HCT116 (cell line): ENCODE measurements at places on chromosomes 6 and 20.

DNA sequence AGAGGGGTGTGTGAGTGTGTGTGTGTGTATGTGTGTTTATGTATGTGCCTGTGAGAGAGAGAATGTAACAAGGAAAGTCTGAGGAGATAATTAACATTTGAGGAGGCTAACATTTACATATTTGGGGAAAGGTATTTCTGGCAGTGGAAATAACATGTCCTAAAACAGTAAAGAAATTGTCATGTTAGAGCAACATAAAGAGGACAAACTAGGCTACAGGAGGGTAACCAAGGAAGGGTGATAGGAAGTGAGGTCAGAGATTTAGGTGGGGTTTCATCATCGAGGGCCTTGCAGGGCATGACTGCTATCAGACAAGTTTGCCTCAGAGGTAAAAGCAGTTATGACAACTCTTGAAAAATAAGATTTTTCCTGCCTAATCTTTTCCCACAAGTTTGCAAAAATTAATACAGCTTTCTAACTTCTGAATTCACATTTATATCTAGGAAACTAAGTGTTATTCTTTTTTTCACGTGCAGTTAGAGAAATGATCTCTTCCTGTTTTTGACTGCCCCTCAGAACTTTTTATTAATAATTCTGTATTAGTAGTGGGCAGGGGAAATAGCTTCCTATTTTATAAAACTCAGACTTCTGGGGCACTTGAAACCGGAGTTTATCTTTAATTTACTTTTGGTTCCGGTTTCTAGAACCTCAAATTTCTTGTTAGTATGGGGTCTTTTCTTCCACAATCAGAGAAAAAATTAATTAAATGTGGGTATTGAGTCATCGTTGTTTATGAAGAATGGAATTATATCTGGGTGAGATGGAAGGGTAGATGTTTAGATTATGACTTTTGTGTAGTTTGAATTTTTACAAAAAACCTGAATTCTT, 30.5 kb upstream of the RHAG start:
- no peak for DNase-seq

GRCh38 chr20:21523281-21523868, 9.5 kb upstream of the NKX2-2 start:
- DNase-seq: no peak

- DNase-seq: no peak
Observed at GRCh38 chr6:51129043-51129442, 310.4 kb downstream of the TFAP2B start.

DNA sequence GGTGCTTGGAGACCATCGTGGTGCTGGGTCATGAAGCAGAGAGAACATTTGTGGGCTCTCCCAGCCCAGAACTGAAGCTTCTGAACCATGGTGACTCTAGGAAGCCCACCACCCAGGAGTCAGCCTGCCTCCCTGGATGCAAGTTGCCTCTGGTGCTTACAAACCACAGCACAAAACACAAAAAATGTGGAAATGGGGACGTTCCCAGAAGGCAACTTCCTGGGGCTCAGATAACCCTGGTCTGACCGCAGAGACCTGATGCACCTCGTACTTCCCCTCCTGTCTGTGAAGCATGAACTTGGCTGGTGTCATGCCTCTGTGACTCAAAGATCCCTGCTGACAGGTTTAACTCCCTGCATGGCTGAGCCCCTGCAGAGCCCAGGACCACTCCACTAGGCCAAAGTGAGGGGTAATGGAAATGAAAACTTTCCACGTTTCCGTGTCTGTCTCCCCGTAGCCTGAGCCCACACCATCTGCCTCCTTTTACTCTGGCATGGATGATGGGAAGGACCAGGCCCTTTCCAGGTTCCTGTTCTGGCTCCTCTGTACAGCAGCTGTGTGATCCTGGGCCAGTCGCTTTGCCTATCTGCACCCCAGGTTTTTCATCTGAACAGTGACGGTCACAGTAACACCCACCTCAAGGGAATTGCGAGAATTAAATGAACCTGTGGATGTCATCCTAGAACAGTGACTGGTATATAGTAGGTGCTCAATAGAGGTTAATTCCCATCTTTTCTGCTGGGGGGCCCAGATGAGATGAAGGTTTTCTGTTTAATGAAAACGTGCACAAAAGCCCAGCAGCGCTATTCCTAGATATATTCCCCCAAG, 57.7 kb downstream of the PPP1R16B start:
- no peak for DNase-seq

GRCh38 chr20:14860410-14860814, 523.0 kb upstream of the FLRT3 start:
- no peak for DNase-seq

DNA sequence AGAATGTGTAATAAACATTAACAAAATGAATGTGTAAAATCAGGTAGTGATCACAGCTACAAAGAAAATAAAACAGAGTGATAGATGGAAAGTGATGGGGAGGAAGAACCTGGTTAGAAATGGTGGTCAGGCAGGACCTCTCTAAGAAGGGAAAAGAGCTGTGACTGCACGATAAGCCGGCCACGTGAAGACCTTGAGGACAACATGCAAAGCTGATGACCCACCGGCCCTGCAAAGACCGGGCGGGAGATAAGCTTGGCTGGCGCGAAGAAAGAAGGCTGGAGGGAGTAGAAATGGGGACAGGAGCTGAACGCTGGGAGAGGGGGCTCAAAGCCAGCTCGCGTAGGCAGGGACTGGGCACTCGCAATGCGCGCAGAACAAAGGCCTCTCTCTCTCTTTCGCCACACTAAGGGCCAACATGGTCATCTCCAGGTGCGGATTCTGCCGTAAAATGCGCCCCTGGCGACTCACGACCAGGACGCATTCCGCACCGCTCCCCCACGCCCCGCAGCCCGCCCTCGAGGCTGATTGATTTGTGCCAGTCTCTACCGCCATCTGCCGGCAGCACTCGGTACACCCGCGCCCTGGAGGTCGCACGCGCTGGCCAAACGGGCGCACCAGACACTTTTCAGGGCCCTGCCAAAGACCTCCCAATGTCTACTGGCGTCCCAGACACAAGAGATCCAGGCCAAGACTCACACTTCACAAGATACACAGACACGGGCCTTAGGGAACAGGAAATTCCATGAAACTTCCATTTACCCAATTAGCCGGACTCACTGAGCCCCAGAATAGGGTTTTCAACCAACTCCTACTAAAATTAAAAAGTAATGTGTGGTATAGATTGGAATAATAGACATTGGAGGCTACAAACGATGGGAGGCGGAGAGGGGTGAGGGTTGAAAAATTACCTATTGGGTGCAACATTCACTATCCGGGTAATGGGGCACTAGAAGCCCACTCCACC, 9.4 kb downstream of the DEFB132 start:
- DNase-seq: peak; percentile 65

GRCh38 chr6:154363821-154364220, 7.2 kb upstream of the IPCEF1 start:
- DNase-seq: no peak

GRCh38 chr6:157865249-157865648, 42.2 kb downstream of the SNX9 start:
- DNase-seq: no peak

DNA sequence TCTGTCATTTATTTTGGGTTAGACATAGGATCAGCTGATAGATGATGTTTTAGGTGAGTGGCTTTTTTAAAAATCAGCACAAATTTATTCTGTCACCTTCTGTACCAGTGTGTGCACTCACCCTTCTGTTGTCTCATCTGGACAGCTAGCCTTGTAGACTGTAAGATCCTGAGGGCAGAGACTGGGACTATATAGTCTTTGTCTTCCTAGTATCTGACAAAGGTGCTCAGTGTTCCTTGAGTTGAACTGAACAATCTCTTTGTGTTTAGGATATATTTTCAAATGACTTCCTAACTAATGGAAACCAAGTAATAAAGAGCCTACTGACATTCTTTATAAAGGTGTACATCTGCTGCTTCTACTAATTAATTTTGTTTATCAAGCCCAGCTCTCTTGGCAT, 3.0 kb downstream of the DCBLD1 start:
- DNase-seq: no peak

- no peak for DNase-seq
Observed at GRCh38 chr6:117907601-117908245, 659 bp downstream of the SLC35F1 start.

GRCh38 chr6:137846772-137847313, 20.2 kb upstream of the TNFAIP3 start:
- DNase-seq: no peak

GRCh38 chr6:24982231-24982630, 46.5 kb upstream of the RIPOR2 start:
- no peak for DNase-seq

DNA sequence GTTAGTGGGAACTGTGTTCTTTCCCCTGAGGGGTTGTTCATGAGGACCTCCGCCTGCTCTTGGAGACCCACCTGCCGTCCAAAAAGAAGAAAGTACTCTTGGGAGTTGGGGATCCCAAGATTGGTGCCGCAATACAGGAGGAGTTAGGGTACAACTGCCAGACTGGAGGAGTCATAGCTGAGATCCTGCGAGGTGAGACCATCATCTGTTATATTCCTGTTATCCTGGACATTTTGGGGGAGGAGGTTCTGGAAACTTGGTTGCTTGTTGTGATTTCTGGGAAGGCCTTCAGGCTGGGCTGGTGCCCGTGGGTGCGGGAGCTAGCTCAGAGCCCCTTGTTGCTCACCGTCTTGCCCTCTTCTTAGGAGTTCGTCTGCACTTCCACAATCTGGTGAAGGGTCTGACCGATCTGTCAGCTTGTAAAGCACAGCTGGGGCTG, 2.0 kb downstream of the NOP56 start:
- DNase-seq: no peak

DNA sequence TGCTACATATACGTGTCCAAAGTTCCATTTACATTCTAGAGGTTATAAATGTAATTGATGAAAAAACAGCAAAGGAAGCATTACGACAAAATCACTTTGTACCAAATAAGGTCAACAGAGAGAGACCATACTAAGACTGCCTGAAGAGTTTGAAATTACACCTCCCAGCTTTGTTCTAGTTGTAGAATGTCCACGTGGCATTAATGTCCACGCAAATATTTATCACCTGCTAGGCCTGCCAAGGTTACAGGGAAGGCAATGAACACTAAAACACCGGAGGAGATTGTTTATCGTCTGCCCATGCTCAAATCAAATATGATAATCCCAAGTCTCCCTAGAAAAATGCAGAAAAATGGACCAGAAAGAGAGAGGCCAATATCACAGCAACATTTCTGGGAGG, 6.2 kb downstream of the RALGAPA2 start:
- no peak for DNase-seq

- DNase-seq: no peak
Observed at GRCh38 chr6:139448998-139449610, 74.7 kb upstream of the CITED2 start.
